ENCODE measurements at places on chromosomes 6 and 20. TPM values are rescaled to one million over a fixed set of nuclear protein-coding genes. Genes with fewer than 3 reads are reported as not detected.

The PDYN gene
- total RNA-seq = not detected

The TMEM217 gene
- total RNA-seq = 0.93 TPM

The TMEM14A gene
- total RNA-seq = 35.0 TPM

The MAFB gene
- total RNA-seq = 0.11 TPM

The GTF3C6 gene
- total RNA-seq = 78.0 TPM

The APCDD1L gene
- 0.07 TPM for total RNA-seq

The CFAP206 gene
- total RNA-seq = 0.13 TPM

The ULBP1 gene
- total RNA-seq = 1.0 TPM

The PAK5 gene
- not detected for total RNA-seq

The KCNK15 gene
- total RNA-seq = 0.74 TPM

The SIRPA gene
- 25.7 TPM for total RNA-seq

Data from A549 treated with CORT108297 at 1 μM for 4 hours (cell line).